ENCODE measurements at places on chromosomes 11 and 22.

- no peak for DNase-seq
These were observed 7.7 kb downstream of the SLC25A18 start for GRCh38 chr22:17570851-17571631.

- DNase-seq: no peak
These were observed 102.4 kb upstream of the FIBIN start for GRCh38 chr11:26891501-26891900.

GRCh38 chr22:45866646-45867117 lies 110.3 kb downstream of the WNT7B start:
- DNase-seq: no peak

DNA sequence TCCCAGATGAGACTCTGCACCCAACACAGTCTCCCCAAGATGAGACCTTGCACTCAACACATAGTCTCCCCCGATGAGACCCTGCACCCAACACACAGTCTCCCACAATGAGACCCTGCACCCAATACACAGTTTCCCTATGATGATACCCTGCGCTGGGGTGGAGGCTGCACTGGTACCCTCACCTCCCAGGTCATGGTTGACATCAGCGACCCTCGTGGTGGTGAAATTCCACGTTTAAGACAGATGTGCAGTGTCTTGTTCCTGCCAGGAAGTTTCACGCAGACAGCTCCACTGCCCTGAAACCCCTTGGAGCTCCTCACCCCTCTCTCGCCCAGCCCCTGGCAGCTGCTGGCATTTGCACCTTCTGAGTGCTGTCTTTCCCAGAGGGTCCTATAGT lies 9.5 kb downstream of the MUC5AC start:
- DNase-seq: no peak

GRCh38 chr22:30471616-30472318 lies at the start of gene SEC14L3:
SEC14L3 (minus strand) TSS chr22:30472017; CDS start chr22:30471958, 59 bp downstream.
- DNase-seq: no peak

DNA sequence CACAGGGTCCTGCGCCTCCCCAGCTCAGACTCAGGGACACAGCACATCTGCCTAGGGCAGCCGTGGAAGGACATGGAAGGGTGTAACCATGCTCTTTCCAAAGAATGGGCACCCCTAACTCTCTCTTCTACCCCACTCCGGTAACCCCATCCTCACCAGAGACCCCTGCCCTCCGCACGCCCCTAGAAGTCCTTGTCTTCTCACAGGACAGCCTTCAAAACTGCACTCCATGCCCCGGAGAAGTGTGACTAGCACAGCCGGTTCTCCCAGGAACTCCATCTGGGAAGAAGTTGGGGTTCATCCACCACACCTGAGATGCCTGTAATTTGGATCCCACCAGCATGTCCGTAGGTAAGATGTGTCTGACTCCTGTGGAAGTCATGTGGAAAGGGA lies 25.0 kb downstream of the P2RY2 start:
- no peak for DNase-seq

GRCh38 chr11:106745941-106746340 lies 272.3 kb downstream of the GUCY1A2 start:
- DNase-seq: no peak

DNA sequence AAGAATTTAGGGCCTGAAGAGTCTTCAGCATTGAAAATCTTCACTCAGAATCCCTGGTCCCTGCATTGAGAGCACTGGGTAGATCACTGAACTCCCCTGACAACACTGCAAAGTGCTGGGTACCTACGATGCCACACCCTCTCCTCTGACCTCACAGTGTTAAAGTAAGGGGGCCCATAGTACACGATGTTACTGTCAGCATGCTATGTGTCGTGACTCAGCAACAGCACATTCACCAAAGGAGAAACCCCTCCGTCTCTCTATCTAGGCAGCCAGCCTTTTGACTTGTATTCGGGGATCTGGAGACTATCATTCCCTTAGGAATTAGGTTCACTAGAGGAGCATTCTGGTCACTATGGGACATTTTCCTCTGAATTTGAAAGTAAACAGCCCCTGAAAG lies 67.4 kb upstream of the PITPNB start:
- DNase-seq: no peak
